Stimulated activated CD8-positive, alpha-beta memory T cell treated with anti-CD3 and anti-CD28 coated beads, Interleukin-7, amount 100 ng/mL, for 4 hours (primary cell): ENCODE measurements at places on chromosomes 1 and 21.

- no peak for DNase-seq
Observed at GRCh38 chr1:181018901-181019681, 3.6 kb downstream of the STX6 start.

GRCh38 chr1:33370301-33370700 is 49.4 kb upstream of the A3GALT2 start:
- DNase-seq, result no peak

- no peak for DNase-seq
Observed at GRCh38 chr1:59025201-59025600, 241.4 kb upstream of the JUN start.

- no peak for DNase-seq
Observed at GRCh38 chr1:153466908-153467307, 6.5 kb upstream of the S100A7 start.

GRCh38 chr1:156070548-156070947 is 9.6 kb downstream of the RAB25 start:
- DNase-seq, result no peak

GRCh38 chr1:234578735-234579134 is 31.2 kb downstream of the IRF2BP2 start:
- DNase-seq, result no peak

GRCh38 chr21:34367320-34367935 is 3.6 kb downstream of the KCNE2 start:
- no peak for DNase-seq

DNA sequence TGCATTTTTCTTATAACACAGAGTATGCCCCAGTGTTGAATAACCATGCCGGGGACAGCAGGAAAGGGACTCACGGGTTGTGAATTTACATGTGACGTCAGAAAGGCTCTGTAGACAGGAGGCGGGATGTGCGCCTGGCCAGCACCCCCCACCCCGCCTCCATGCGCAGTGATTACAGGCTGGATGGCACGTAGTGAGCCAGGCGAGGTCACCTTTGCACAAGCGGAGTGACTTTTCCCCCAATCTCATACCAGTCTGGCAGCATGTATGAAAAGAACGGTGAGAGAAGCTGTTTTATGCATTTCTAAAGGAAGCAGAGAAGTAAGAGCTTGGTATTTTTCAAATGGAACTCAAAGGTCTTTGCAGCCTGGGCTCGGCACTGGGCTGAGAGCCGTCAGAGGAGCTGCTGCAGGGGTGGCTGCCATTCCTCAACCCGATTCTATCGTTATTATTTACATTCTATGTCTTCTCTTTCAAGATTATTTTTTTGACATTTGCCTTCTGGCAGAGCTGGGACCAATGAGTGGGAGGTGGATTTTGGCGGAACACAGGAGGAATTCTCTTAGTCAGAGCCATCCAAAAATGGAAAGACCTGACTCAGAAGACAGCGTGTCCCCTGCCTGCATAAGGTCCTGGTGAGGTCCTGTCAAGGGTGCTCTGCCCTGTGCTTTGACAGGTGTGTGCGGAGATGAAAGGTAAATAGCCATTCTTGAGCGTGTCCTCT is 115.6 kb upstream of the SLC45A1 start:
- DNase-seq, result no peak

- no peak for DNase-seq
Observed at GRCh38 chr1:32266921-32267591, 16.0 kb downstream of the LCK start.

DNA sequence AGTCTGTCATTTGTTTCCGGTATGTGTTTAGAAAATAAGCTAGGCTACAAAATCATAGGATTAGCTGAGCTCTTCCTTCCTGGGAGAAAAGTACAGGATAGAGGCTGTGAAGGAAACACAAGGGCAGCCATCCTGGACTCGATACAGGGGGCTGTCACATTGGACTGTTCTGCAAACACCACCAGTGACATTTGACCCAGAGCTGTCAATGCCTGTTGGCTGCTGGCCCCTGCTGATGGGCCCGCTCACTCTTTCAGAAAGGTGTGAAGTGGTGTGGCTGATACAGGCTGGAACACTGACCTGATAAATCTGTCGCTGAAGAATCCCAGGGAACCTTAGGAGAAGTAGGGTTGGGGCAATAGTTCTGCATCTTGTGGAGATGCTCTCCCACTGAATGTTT is 183.1 kb downstream of the RHOU start:
- DNase-seq, result no peak

DNA sequence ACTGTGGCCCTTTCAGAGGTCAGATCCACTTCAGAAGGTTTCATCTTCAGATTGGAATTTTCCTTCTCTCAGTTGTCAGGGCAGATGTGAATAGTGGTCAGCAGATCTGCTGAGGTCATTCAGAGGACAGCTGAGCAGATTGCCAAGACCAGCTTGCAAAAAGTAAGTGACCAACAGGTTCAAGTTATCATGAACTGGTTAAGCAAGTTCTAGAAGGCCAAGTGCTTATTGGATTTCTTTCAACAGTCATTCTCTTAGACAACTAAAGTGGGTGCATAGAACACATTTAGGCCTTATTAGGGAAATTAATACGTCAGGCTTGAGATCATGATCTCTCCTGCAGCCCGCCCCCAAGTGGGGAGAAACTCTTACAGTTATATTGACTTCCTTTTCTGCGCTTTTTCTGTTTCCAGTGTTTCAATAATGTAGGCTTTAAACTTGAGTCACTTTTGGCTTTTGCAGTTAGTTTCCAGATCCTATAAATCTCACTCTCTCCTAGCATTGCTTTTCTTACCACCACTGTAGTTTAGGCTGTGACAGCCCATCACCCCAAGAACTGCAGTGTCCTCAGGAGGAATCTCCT is 96.4 kb downstream of the C1orf21 start:
- no peak for DNase-seq

GRCh38 chr1:7698641-7699040 is 72.5 kb upstream of the VAMP3 start:
- DNase-seq, result no peak

DNA sequence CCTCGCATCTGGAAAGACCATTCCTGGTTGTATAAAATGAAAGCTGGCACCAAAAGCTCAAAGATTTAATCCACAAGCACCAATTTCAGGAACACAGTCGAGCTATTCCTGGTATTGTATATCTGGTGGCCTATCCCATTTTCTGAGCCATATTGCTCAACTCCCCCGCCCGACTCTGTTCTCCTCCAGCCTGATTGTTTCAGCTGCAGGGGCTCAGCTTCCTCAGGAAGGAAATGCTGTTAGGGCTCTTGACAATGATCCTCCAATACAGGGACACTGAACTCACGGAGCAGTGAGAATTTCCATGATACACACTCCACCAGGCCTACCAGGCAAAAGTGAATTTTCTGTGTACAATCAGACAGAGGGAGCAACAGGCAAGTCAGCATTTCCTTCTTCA is 16.9 kb upstream of the TDRD10 start:
- no peak for DNase-seq

DNA sequence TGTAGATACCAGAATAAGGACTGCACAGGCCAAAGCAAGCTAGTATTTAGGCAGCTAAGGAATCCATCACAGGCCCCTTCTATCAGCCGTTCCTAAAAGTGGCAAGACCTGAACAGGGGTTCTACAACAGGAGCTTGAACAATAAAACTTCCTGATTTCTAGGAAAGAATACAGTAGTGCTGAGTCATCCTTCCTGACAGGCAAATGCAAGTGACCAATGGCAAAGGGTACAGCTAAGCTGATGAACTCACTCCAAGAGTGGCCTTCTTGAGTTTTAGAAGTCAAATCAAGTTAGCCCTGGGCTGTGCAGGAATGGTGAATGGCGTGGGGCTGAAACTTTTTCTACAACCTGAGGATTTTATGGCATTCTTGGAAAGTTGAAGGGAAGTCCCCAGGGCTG is 112.9 kb downstream of the GREM2 start:
- no peak for DNase-seq

- no peak for DNase-seq
Observed at GRCh38 chr1:89259283-89259971, 13.2 kb downstream of the GBP5 start.

- DNase-seq, result peak; percentile 56
Observed at GRCh38 chr1:156356875-156357534, 12.0 kb upstream of the RHBG start.

DNA sequence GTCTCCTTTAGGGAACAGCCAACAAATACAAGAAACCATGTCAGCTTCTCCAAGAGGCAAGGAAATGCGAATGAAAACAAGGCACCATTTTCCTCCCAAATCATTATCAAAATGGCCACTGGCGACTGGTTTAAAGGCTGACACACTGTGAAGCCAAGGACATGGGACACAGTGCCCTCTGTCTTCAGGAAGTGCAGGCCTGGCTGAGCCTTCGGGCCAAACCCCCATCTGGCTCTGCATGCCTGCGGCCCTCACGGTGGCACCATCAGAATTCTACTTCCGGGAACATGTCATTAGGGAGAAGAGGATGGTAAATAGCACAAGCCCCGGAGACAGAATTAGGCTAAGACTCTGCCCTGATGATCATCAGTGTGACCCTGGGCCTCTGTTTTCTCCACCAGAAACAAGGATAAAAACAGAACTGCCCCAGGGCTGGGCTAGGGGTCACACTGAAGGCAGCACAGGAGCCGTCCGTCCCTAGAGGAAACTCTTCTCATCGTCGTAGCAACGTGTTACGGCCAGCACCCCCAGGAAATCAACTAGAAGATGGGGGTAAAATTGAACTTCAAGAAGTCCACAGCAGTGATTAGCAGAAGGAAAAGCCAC is 103.5 kb downstream of the NPHP4 start:
- no peak for DNase-seq

GRCh38 chr1:16221499-16221898 is 9.0 kb upstream of the ARHGEF19 start:
- no peak for DNase-seq

DNA sequence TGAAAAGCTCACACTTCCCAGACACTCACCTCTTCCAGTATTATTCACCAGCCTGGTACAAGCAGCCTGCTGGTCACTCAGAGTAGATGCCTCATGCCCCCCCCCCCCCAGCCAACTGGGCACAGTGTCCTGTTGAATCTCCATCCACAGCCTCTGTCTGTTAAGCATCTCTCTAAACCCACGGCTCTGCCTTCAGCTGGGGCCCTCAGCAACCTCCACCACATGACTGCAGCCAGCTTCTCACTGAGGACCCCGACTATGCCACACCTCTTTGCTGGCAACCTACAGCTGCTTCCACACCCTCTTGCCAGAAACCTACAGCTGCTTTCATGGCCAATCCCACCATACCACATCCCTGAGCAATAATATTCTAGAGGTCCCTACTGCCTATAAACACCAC is 113.1 kb downstream of the RHOU start:
- DNase-seq, result no peak

DNA sequence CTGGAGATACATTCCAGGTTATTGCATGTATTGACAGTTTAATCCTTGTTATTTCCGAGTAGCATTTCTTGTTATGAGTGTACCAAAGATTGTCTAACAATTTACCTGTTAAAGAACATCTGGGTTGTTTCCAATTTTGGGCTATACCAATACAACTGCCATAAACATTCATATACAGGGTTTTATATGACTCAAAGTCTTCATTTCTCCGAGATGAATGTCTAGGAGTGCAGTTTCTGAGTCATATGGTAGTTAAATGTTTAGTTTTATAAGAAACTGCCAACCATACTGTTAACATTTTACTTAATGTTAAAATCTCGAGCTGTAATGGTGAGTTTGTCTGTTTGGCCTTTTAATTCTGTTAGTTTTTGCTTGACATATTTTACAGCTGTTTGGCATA is 10.0 kb downstream of the RAB4A start:
- DNase-seq, result no peak

DNA sequence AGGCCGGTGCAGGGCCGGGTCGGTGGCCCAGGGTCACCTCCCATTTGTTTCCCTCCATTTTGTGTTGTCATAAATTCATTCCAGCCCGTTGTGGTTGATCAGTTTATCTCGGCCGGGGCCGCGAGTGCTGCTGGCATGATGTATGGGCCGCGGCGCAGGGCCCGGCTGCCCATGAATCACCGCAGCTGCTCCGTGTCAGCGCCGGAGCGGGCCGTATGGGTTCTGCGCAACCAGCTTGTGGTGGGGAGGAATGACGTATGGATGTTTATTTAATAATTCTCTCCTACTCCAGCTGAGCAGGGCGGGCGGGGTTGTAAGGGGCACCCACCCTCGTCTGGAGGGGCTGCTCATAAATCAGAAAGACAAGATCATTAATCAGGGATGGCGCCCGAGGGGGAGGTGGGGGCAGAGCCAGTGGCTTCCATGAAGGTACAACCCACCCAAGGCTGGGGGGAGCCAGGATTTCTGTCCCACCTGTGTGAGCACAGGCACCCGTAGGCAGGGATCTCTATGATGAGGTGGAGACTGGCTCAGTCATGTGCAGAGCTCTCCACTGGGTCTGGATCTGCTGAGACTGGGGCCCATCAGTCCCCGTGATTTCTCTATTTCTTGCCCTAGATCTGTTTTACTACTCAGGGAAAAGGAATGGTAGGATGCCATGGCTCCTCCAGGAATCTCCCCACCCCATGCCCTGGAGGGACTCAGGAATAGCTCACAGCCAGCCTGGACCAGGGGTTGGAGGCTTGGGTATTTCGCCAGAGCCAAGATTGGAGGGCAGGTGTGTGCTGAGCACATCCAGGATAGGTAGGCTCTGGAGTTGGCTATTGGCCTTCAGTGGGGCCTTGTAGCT is 27.8 kb downstream of the TMEM53 start:
- no peak for DNase-seq

DNA sequence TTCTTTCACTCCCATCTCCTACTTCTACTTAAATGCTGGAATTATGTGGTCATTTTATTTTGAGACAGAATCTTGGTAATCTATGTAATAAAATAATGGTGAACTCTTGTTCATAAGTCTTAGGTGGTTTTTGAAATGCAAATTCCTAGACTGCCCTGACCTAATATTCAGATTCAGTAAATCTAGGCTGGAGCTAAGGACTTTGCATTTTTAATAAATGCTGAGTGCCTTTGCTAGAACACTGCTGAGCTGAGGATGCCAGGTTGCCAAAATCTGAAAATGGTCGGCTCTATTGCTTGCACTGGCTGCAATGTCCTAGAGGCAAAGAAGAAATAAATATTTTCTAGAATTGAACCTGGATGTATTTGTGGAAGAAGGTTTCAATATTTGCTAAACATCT is 187.4 kb downstream of the HMCN1 start:
- no peak for DNase-seq

GRCh38 chr1:15758343-15758931 is at the start of gene FBLIM1:
TSS of gene FBLIM1 (plus strand) at chr1:15758795. CDS start at chr1:15764984, 6,189 bp downstream.
- DNase-seq, result no peak

DNA sequence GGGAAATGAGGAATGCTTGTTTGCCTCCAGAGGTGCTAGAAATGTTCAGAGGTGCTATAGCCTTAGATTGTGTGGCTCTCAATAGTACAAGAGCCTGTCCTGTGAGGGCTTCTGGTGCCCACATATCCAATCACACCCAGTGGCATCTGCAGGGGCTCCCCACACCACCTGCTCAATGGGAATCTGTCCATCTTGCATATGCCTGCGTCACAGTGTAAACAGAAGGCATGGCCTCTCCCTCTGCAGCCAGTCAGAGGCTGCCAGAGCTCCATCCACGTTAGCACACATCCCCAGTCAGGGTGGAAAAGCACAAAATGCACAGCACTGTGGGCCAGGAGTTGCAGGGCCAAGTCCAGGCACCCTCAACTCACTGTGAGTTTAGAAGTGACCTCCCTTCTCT is 113.6 kb upstream of the GRIK3 start:
- no peak for DNase-seq

- DNase-seq, result no peak
Observed at GRCh38 chr1:9271861-9272595, 20.7 kb upstream of the SPSB1 start.
